ENCODE measurements at places on chromosomes 12 and 14.

- DNase-seq: peak; percentile 53
These were observed 6.9 kb upstream of the DYNLL1 start for GRCh38 chr12:120489018-120489417.

GRCh38 chr12:4346931-4347330 is 25.9 kb downstream of the TIGAR start:
- DNase-seq: no peak

- DNase-seq: peak; percentile 6
These were observed 740.9 kb downstream of the GALC start for GRCh38 chr14:87252103-87252502.

GRCh38 chr12:92769124-92769901 is 66.5 kb downstream of the PLEKHG7 start:
- no peak for DNase-seq

GRCh38 chr14:104865631-104866441 is 768 bp downstream of the CEP170B start:
- DNase-seq: peak; percentile 75

DNA sequence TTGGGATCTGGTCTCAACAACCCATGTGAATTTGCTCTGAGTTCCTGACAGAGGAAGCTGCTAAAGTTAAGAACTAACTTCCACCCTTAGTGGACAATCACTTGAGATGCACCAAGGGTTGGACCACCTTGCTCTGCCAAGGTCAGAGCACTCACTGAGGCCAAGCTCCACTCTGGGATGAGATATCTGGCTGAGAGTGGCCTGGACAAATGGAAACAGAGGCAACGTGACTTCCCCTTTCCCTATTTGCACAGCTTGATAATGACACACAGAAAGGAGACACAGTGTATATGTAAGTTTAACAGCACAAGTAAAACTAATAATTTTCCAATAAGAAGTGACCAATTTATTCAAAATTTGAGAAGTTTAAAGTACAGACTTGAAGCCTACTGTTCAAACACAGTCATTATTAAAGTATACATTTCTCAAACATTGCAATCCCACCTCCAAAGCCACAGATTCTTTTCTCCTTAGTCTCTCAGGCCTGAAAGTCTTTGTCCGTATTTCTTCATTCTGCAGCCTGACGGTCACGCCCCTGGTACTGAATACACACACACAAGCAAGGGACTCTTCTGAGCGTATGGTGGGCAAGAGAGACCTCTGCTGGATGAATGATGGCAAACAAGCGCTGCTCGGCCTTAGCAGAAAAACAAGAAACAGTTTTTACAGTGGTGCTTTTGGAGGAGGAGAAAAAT is 28.6 kb downstream of the TMEM30B start:
- DNase-seq: peak; percentile 99

DNA sequence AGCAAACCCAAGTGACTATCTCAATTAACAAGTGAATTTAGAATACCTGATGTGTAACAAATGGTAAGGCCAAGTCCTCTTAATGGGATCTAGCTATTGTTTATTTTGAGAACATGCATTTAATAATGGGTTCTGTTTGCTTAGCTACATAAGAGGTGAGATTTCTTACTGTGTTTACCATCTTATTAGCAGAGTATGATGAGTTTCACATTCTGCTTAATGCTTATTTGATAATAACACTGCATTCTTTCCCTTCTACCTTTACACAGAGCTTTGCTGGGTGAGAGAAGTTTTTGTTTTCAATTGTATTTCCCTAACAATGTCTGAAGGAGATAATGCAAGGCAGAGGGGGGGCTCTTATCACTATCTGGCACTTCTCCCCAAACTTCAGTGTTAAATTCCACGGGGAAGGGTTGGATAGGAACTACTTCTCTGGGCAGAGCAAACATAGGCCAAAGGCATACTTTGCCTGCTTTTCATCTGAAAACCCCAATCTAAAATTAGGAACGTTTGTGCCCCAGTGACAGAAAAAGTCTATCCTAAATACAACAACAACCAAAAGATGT is 129.0 kb upstream of the ATXN7L3B start:
- no peak for DNase-seq

- no peak for DNase-seq
These were observed 18.5 kb upstream of the ANO2 start for GRCh38 chr12:5963515-5963914.

DNA sequence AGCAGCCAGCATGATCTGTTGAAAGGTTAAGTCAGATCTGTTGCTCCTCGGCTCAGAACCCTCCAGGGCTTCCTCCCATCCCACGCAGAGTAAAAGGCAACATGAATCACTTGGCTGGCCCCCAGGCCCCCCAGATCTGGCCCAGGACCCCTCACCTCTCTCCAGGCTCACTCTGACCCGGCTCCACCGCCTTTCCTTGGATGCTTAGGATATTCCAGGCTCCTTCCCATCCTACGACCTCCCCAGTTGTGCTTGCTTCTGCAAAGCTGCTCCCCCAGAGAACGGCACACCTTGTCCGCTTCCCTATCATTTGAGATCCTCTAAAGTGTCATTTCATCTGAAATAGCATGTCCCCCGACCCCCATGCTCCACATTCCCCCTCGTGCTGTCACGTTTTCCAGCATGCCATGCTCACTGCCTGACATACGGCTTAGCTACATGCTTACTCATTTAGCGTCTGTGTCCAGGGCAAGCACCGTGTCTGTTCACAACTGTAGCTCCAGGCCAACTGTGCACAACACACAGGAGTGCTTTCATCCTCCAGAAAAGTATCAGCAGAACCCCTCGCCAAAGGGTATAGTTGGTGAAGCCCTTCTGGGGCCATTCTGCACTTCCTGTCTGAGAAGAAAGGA is 33.6 kb upstream of the BDKRB2 start:
- DNase-seq: no peak

- DNase-seq: no peak
These were observed 35.6 kb downstream of the TMEM120B start for GRCh38 chr12:121748218-121748570.

- peak; percentile 52 for DNase-seq
These were observed 7.4 kb downstream of the IFI27L1 start for GRCh38 chr14:94088516-94088915.

- DNase-seq: no peak
These were observed 68.5 kb upstream of the HOXC13 start for GRCh38 chr12:53870117-53870516.

GRCh38 chr14:23275412-23275811 is 10.5 kb downstream of the HOMEZ start:
- DNase-seq: no peak

- no peak for DNase-seq
These were observed 45.6 kb downstream of the TBK1 start for GRCh38 chr12:64497484-64497883.

- DNase-seq: peak; percentile 49
These were observed 5.5 kb downstream of the DUSP6 start for GRCh38 chr12:89346741-89347324.

GRCh38 chr12:52316290-52316689 is 4.9 kb downstream of the KRT83 start:
- no peak for DNase-seq

DNA sequence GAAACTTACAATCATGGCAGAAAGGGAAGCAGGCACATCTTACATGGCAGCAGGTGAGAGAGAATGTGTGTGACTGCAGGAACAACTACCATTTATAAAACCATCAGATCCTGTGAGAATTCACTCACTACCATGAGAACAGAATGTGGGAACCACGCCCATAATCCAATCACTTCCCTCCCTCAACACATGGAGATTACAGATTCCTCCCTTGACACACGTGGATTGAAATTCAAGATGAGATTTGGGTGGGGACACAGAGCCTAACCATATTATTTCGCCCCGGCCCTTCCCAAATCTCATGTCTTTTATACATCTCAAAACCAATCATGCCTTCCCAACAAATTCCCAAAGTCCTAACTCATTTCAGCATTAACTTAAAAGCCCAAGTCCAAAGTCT is 203.6 kb downstream of the C12orf75 start:
- no peak for DNase-seq

DNA sequence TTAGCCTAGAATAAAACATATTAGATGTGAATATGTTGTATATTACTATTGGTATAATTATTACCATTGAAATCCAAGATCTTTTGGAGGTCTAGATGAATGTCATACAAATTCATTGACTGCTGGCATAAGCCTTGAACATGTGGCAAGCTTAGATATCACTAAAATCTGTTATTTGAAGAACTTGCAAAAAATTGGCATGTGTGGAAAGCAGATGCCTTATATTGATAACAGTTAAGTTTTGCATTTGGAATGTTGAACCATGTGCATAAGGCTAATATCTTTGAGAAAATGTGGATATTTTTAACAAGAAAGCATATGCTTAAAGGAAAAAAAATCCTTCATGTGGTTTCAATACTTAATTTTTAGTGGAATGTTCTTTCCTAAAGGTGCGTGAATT is 203.6 kb upstream of the PRICKLE1 start:
- no peak for DNase-seq

DNA sequence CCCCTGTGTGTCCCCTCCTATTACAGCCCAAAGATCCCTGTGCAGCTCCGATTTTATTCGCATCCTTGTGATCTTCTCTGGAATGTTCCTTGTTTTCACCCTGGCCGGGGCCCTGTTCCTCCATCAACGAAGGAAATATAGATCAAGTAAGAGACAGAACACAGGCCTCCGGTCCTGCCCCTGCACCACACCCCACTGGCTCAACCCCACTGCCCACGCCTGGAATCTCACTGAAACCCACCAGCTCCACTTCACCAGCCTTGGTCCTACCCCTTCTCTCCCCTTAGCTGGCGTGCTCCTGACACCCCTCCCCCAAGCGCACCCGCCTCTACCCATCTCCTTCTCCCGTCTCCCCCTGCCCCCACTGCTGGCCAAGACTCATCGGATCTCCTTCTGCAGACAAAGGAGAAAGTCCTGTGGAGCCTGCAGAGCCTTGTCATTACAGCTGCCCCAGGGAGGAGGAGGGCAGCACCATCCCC is 934 bp upstream of the TAPBPL start:
- DNase-seq: no peak

DNA sequence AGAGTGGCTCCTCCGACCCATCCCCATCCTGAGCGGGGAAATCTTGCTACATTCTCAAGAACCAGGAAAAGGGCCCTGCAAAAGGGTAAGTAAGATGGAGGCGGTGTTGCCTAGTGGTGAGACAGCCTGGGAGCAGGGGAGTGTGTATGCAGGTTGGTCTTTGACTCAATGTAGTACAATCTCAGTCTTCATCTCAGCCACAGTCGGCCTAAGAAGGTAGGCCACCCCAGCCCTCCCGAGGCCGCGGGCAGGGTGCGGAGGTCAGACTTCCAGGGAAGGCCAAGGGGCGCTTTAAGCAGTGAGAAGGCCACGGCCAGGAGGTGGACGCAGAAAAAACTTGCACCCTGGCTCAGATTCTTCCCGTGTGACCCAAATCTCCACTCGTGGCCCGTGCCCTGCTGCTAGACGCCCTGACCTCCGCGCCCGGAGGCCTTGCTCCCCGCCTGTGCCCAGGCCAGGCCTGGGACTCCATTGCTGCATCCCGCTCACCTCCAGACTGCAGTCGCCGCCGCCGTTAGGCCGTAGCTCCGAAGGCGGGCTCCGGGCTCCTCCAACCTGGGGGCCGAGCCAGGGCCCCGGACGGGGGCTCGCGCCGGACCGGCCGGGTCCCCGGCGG is 435 bp downstream of the FOXM1 start:
- peak; percentile 36 for DNase-seq

GRCh38 chr14:70098250-70098809 is 90.4 kb downstream of the SLC8A3 start:
- DNase-seq: peak; percentile 12

- no peak for DNase-seq
These were observed 97.1 kb downstream of the PRIMA1 start for GRCh38 chr14:93691042-93691780.

DNA sequence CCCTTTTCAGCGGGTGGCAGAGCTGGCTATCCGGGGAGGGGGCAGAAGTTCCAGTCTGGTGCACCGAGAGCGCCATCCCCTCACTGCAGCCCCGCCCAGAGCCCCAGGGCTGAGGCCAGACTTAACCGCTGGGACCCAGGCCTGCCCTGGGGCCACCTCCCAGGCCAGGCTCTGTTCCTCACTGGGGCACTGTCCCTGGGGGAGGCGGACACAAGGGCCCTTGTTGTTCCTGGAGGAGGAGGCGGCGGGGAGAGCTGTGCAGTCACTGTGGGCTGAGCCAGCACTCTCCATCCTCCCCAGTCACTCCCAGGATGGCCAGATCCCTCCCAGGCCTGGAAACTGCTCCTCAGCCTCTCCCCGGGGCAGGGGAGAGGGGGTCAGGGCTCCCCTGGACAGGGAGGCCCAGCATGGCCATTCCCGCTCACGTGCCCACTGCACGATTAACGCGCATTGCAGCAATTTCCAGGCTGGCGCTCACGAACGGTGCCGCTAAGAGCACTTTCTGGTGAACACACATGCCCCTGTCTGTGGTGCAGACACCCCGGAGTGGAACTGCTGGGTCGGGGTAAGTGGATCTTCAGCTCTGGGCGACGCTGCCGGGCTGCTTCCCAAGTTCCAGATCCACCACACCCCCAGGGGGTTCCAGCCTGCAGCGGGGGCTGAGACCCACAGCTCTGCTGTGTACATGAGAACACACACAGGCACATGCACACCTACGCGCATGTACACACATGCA is 89.8 kb upstream of the SFSWAP start:
- no peak for DNase-seq

- peak; percentile 44 for DNase-seq
These were observed 126.1 kb upstream of the FUT8 start for GRCh38 chr14:65286443-65286842.

GRCh38 chr14:75702122-75702521 is 41.1 kb downstream of the TTLL5 start:
- DNase-seq: no peak

DNA sequence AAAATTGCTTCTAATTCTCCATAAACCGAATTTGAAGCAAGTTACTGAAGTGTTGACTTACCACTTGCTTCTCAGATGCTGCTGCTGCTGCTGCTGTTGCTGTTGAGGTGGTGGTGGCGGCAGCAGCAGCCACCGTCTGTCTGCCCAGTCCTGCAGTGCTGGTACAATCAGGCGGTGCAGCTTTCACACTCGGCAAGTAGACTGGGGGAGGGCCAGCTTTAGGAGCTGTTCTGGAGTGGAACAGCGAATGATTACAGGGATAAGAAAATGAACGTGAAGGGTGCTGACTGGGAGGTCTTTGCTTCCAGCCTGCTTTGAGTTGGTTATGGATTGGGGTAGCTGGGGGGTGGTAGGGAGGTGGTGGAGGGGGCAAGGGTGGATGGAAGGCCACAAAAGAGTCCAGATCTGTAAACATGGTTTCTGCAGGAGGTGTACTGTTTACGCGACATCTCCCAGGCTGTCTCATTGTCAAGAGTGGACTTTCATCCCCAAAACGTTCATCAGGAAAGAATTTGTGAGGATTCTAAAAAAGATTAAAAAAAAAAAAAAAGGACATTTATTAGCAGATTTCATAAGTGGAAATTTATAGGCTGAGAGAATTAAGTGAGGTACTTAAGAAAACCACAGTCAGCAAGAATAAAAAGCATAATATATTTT is 38.8 kb downstream of the UBR7 start:
- peak; percentile 33 for DNase-seq

DNA sequence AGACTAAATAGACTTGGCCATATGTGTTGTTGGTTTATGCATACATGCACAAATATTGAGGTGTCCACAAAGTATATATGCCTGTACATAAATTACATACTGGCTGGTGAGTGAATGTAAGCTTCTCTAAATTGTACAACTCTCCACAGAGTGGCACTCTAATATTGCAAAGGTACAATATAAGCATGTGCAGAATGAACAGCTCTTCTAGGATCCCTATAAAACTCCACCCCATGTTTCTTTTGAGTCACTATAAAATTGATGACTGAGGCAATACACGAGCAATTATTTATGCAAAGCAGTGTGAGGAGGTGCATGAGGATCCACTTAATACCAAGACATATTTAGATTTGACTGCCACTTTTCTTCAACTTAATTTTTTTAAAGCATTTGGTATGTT is 172.2 kb downstream of the NAV3 start:
- no peak for DNase-seq

GRCh38 chr14:25046301-25046943 is 3.5 kb downstream of the STXBP6 start:
- no peak for DNase-seq
